ENCODE measurements at places on chromosomes 3 and 15.
A peak's percentile ranks its signal among the peaks of the same experiment; 100 is the strongest.

DNA sequence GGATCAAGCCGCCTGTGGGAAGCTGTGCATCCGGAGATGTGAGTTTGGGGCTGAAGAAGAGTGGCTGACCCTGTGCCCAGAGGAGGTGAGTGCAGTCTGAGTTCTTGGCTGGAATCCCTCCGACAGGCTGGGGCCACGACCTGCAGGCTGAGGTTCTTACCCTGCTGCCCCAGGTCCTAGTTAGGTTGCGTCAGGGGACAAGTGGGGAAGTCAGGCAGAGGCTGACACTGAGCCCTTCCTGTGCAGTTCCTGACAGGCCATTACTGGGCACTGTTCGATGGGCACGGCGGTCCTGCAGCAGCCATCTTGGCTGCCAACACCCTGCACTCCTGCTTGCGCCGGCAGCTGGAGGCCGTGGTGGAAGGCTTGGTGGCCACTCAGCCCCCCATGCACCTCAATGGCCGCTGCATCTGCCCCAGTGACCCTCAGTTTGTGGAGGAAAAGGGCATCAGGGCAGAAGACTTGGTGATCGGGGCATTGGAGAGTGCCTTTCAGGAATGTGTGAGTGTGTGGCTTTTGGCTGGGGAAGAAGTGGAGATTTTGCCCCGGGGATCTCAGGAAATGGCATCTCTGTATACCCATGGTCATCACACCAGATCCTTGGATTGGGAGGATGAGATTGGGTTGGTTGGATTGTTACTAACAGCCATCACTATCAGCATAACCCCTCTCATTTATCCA is 1.3 kb downstream of the PPM1M start:
- H3K36me3 ChIP-seq = no peaks in the 10 kb centered on the region
- H3K27ac ChIP-seq = peak overlapping the region; percentile 92
- no peak for DNase-seq

DNA sequence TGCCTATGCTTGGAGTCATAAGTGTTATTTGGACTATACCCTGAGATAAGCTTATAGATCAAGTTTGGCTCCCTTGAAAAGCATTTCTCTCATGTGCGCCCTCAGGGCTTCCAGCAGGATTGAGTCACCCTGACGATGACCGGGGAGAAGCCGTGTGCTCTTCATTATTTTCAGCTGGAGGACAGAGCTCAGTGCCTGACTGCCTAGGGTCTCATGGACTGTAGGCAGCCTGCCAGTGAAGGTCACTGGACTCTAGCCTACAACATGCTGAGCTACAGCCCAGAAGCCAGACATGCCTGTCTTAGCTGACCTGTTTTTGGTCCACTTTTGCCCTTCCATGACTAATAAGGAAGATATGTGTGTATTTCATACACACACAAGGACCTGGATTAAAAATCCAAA is 31.6 kb upstream of the NUDT16 start:
- no peak for DNase-seq
- no peak overlapping the region for H3K4me3 ChIP-seq
- no peaks in the 10 kb centered on the region for H3K27me3 ChIP-seq

DNA sequence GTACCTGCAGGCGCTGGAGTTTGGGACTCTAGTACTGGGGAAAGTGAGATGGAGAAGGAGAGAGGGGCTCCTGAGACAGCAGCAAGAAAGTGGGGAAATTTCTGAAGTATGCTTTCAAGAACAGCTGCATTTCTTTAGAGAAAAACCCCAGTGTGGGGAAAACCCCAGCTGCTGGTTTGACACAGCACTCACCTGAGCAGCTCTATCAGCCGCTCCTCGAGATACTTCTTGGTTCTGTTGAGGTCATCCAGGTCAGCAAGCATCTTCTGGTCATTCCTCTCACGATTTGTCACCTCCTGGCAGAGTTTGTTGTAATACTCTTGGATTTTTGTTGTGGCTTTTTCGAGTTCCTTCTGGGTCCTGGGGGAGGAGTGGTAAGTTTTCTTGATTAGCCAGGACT is 18.8 kb downstream of the CXCR6 start:
- DNase-seq = no peak
- H3K36me3 ChIP-seq = no peaks in the 10 kb centered on the region
- no peak overlapping the region for H3K4me3 ChIP-seq
- no peak overlapping the region for H3K27ac ChIP-seq
- no peaks in the 10 kb centered on the region for H3K27me3 ChIP-seq

DNA sequence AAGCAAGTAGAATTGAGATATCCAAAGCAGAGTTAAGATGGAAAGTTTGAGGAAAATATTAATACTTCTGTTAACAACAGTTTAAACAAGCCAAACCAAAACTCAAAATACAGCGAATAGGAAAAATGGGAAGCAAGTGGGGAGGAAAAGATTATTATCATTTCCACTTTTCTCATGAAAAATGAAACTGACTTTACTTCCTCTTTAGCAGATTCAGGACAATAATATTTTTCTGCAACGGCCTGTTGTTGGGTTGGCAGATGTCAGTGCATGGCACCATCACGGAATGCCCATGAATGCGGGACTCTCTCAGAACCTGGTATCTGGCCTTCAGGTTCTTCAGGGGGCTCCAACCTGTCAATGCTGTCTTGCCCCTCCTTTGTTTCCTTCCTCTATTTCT is 11.1 kb downstream of the ANKUB1 start:
- H3K4me3 ChIP-seq = no peak overlapping the region
- H3K27ac ChIP-seq = no peak overlapping the region

DNA sequence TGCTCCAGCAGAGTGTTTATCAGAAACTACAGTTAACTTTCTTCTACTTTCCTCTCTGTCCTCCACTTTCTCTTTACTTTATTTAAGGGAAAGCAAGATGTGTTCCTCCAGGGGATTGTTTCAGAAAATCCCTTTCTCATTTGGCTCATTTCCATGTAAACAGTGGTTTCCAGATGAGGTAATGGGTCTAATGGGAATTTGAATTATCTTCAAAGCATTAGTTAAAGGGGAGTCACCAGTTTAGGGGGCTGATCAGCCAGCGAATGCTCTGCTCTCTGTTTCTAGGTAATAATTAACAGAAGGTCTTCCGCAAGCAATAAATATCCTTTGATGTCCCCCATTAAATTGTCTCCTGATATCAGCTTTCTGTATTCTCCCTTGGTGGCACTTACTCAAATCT is 30.4 kb upstream of the ZNF639 start:
- H3K4me3 ChIP-seq = no peak overlapping the region
- H3K27ac ChIP-seq = no peak overlapping the region
- H3K27me3 ChIP-seq = no peaks in the 10 kb centered on the region
- DNase-seq = no peak
- no peaks in the 10 kb centered on the region for H3K4me1 ChIP-seq

- no peaks in the 10 kb centered on the region for H3K36me3 ChIP-seq
- no peaks in the 10 kb centered on the region for H3K27me3 ChIP-seq
Measured at GRCh38 chr15:78979456-78980320, 34.8 kb upstream of the CTSH start.

- no peaks in the 10 kb centered on the region for H3K27me3 ChIP-seq
- peak overlapping the region; percentile 80 for H3K27ac ChIP-seq
- H3K4me1 ChIP-seq = no peaks in the 10 kb centered on the region
Measured at GRCh38 chr3:52532517-52532837, 1.2 kb downstream of the NT5DC2 start.

GRCh38 chr15:64507293-64507802 is 47.0 kb downstream of the ZNF609 start:
- no peaks in the 10 kb centered on the region for H3K27me3 ChIP-seq
- peak overlapping the region; percentile 59 for H3K27ac ChIP-seq
- H3K4me3 ChIP-seq = no peak overlapping the region

DNA sequence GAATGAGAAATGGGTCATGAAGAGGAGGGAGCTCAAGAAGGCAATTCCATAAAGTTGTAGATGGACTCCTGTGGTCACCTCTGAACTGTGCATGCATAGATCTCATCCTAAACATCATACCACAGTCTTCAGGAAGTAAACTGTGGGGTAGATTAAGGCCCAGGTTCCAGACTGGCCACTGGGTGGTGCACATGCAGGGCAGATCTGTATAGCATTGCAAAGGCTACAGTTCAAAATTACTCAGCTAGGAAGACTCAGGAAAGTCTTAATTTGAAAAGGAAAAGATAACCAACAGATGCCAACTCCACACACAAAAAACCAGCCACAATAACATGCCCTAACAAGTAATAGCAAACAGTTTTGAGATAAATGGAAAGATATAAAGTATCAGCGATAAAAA is 20.3 kb downstream of the KY start:
- H3K27ac ChIP-seq = no peak overlapping the region
- DNase-seq = no peak
- no peaks in the 10 kb centered on the region for H3K36me3 ChIP-seq
- no peak overlapping the region for H3K4me3 ChIP-seq
- H3K4me1 ChIP-seq = no peaks in the 10 kb centered on the region

- H3K36me3 ChIP-seq = no peaks in the 10 kb centered on the region
- DNase-seq = no peak
- no peaks in the 10 kb centered on the region for H3K4me1 ChIP-seq
- H3K27me3 ChIP-seq = no peaks in the 10 kb centered on the region
- H3K27ac ChIP-seq = no peak overlapping the region
- H3K4me3 ChIP-seq = no peak overlapping the region
Measured at GRCh38 chr3:114867835-114868503, 279.1 kb downstream of the ZBTB20 start.

GRCh38 chr15:71588746-71589145 is 221.6 kb upstream of the NR2E3 start:
- H3K4me1 ChIP-seq = no peaks in the 10 kb centered on the region
- H3K27me3 ChIP-seq = no peaks in the 10 kb centered on the region
- DNase-seq = no peak
- no peak overlapping the region for H3K4me3 ChIP-seq
- H3K27ac ChIP-seq = no peak overlapping the region
- no peaks in the 10 kb centered on the region for H3K36me3 ChIP-seq

DNA sequence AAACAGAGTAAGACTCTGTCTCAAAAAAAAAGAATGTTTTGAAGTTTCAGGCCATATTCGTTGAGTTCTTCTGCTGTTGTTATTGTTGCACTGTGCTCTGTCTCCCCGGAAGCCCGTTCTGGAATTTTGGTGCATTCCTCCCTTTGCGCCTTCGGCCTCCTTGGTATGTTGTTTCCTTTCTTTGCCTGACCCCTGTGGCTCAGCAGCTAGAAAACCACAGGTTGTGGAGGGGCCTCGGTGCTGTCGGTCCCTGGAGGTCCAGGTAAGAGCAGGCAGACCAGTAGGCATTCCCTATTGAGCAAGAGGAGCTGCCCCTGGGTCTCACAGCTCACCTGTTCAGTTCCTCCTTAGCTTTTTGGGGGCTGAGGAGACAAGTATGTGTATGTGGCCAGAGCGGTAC is 51.0 kb upstream of the DLG1 start:
- H3K27ac ChIP-seq = no peak overlapping the region
- H3K4me1 ChIP-seq = no peaks in the 10 kb centered on the region
- H3K27me3 ChIP-seq = no peaks in the 10 kb centered on the region
- no peak overlapping the region for H3K4me3 ChIP-seq
- no peaks in the 10 kb centered on the region for H3K36me3 ChIP-seq

GRCh38 chr15:98803228-98804056 is 155.1 kb downstream of the IGF1R start:
- no peak overlapping the region for H3K4me3 ChIP-seq
- peaks cover 24% of the 10 kb centered on the region for H3K4me1 ChIP-seq
- H3K27me3 ChIP-seq = no peaks in the 10 kb centered on the region

- no peaks in the 10 kb centered on the region for H3K36me3 ChIP-seq
- no peaks in the 10 kb centered on the region for H3K4me1 ChIP-seq
- no peak overlapping the region for H3K4me3 ChIP-seq
- no peak for DNase-seq
Measured at GRCh38 chr15:77243135-77243534, 172.2 kb upstream of the TSPAN3 start.

DNA sequence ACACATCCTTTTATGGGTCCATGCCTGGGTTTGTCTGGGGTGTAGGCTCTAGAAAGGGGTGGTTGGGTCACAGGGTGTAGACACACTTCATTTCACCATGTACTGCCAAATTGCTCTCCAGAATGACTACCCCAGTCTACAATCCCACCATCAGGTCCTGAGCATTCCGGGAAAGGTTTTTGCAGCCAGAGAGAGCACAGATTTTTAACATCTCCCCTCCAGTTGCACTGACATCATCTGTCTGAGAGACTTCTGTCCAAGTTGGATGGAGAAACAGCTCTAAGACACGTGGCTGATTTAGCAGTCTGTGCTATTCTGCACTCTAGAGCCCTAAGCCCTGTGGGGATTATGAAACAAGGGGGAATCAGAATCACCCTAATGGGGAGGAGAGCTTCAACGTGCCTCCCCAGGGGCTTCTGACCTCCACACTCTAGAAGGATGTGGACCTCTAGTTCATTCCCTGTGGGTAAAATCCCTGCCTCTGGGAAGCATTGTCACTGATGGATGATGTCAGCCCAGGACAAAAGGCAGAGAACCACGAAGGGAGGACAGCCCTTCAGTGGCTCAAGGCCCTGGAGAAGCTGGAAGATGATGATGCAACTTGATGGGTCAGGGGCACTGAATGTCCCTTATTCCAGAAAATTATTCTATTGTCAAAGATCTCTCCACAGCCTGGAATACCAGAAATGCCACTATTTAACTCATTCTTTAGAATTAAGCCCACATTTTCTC is 71.5 kb downstream of the CD200R1L start:
- H3K4me3 ChIP-seq = no peak overlapping the region
- peaks cover 8% of the 10 kb centered on the region for H3K4me1 ChIP-seq
- H3K27me3 ChIP-seq = no peaks in the 10 kb centered on the region
- H3K27ac ChIP-seq = peak overlapping the region; percentile 43

DNA sequence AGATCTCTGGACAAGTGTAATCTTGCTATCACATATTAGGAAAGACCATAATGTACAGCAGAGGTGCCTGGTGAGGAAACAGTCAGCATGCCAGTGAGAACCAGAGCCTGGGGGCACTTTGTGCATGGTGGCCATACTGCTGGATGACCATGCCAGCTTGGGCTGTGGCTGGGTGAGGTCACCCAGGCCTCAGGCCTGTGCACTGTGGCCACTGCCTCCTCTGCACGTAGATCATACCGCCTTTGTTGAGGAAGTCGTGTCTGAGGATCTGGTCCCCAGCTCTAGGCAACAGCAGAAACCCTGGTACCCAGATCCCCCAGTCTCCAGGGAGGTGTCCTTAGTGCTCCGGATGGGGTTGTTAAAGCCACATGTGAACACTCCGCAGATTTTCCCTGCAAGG is 38.9 kb downstream of the ZNF710 start:
- H3K36me3 ChIP-seq = no peaks in the 10 kb centered on the region
- H3K27me3 ChIP-seq = no peaks in the 10 kb centered on the region
- peaks cover 3% of the 10 kb centered on the region for H3K4me1 ChIP-seq
- no peak overlapping the region for H3K4me3 ChIP-seq

DNA sequence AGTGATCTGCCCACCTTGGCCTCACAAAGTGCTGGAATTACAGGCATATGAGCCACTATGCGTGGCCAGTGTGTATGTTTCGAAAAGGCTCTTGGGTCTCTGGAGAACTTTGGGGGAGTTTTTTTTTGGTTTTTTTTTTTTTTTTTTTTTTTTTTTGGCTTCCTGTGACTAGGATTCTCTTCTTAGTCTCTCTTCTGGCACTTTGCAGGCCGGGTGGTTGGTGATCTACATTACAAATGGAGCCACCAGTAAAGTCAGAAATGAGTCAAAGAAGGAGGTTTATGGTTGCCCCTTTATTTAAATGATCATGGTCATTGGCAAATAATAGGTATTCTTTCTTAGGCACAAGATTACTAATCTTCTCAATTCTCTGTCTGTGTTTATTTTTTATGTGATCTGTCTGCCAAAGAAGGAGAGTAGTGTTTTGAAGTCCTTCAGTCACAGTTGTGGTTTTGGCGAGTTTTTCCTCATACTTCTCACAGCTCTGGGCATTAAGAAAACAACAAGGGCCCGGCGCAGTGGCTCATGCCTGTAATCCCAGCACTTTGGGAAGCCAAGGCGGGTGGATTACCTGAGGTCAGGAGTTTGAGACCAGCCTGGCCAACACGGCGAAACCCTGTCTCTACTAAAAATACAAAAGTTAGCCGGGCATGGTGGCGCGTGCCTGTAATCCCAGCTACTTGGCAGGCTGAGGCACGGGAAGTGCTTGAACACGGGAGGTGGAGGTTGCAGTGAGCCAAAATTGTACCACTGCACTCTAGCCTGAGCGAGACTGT is 38.3 kb downstream of the PDE8A start:
- H3K27ac ChIP-seq = no peak overlapping the region
- H3K27me3 ChIP-seq = no peaks in the 10 kb centered on the region
- no peak overlapping the region for H3K4me3 ChIP-seq
- peaks cover 5% of the 10 kb centered on the region for H3K4me1 ChIP-seq
- H3K36me3 ChIP-seq = no peaks in the 10 kb centered on the region
